Activated T-cell treated with anti-CD3 and anti-CD28 coated beads, Interleukin-2, amount 50 U/mL, for 24 hours (primary cell): ENCODE measurements at places on chromosomes 12 and 14.

DNA sequence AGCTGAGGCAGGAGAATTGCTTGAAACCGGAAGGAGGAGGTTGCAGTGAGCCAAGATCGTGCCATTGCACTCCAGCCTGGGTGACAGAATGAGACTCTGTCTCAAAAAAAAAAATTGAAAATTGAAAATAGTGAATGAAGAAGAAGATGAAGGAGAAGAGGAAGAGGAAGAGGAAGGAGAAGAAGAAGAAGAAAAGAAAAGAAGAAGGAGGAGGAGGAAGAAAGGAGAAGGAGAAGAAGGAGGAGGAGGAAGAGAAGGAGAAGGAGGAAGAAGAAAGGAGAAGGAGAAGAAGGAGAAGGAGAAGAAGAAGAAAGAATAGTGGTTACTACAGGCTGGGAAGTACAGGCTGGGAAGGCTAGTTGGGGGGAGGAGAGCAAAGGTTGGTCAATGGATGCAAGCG is 124.3 kb upstream of the CPSF6 start:
- DNase-seq: no peak

GRCh38 chr14:22487941-22488340 is 101.1 kb downstream of the DAD1 start:
- no peak for DNase-seq

DNA sequence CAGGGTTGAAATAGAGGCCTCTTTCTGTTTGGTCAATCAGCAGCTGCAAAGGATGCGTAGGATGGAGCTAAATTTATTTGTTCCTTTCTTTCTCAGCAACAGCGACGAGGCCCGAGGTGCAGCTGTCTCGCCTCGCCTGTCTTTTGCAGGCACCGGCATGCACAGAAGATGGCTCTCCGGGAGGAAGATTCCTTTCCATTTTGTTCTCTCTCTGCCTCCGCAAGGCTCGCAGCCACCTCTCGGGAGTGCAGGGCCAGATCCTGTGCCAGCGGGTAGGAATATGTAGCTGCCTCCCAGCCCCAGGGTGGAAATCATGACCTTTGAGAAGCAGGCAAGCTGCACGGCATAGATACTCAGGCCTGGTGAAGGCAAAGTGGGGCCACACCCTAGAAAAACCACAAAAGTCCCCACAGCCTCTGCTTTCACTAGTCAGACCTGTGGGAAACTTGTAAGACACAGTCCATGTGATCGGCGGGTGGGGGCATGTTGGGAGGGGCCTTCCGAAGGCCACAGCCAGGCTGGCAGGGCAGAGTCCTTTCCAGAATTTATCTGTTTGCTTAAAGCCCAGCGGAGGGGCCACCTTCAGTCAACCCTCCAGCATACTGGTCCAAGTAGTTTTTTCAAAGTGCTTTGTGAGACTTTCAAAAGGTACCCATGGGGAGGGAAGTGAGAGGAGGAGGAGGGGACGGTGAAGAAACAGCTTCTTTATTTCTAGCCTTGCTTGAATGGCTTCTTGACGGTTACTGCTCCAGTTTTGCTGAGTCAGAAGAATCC is at the start of gene MAP1LC3B2:
Gene MAP1LC3B2 (plus strand): TSS at position 220 of the 774 bp plus-strand sequence. CDS start 16,562 bp downstream, outside the sequence.
- peak; percentile 74 for DNase-seq

DNA sequence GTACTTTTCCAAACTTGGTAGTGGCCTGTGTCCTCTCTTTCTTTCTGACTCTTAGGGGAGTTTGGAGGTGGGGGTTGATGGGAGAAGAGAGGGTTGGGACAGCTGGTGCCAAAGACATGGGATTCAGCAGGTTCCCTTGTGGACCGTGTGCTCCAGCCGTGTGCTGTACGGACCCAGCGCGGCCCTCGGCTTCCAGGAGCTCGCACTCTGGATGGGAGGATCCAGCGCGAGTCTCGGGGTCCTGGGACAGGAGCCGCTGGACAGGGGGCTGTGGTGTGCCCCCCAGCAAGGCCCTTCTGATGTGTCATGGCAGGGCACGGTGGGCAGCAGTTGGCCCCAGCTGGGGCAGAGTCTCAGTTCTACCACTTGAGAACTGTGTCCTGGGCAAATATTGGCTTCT is 45.0 kb upstream of the TSPAN9 start:
- no peak for DNase-seq

GRCh38 chr12:50271724-50272247 is 11.5 kb downstream of the LIMA1 start:
- no peak for DNase-seq

GRCh38 chr12:98425859-98426258 is 89.5 kb upstream of the TMPO start:
- DNase-seq: no peak

DNA sequence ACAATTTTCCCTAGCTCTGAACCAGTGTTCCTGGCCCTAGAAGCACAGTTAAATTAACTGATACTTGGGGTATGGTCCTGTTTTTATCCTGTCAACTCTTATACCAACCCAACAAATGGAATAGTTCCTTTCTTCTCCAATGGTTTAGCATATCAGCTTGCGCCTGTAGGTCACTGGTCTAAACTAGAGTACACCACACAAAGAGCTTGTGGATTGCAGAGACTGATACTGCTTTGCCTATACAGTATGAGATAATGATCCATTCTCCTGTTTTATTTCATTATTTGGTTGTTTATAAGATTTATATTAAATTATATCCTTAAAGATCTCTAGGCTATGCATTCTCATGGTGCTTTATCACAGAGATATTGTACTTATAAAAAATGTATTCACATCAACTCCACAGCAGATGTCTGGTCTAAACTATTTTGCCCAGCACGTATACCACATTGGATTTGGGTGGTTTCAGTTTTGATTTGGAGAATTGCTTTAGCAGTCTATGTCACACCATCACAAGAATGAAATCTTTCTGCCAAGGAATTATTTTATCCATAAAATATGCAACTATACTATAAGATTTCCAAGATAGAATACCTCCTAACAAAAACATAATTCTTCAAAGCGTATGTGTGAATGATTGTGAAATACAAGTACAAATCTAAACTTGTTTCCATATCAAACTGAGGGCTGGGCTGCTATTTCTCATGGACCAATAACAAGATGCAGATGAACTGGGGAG is 142.1 kb downstream of the SLC16A7 start:
- no peak for DNase-seq

- DNase-seq: no peak
Measured at GRCh38 chr12:53622724-53623123, 3.5 kb downstream of the ATF7 start.
